ENCODE measurements at places on chromosomes 1 and 21. TPM values are rescaled to one million over a fixed set of nuclear protein-coding genes. Genes with fewer than 3 reads are reported as not detected.

DNA sequence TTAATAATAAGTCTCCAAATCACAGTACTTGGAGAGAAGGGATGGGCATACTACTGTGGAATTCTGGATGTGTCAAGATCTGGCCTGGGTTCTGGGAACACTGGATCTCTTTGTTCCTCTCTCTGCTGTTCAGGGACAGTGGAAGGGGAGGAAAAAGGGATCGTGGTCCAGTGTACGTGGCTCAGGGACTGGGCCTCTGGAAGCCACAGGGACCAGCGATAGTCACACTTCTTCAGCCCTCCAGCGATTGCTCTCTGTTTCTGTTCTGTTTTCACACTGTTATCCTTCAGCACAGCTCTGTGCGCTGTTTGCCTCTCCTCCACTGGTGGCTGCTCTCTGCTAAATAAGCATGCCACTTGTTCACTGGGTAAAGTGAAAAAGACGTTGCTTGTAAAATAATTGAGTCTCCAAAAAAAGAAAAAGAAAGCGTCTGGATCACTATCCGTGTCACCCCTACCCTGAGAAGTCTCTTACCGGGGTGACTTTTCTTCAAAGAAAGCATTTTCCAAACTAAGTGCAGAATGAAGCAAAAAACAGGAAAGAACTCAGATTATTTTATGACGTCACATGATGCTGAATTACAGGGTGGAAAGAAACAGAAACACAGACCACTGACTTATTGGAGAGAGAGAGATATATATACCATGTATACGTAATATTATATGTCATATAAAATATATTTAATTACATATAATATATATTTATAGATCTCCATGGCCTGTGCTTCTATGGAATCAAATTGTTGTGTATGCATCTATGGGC is 279.4 kb downstream of the RGS7 start:
- no peak for DNase-seq
- no peak overlapping the region for H3K4me3 ChIP-seq
- H3K4me1 ChIP-seq: peaks cover 3% of the 10 kb centered on the region
- H3K27me3 ChIP-seq: no peaks in the 10 kb centered on the region
- H3K27ac ChIP-seq: peak overlapping the region; percentile 45
- H3K36me3 ChIP-seq: no peaks in the 10 kb centered on the region

- H3K27ac ChIP-seq: no peak overlapping the region
- no peaks in the 10 kb centered on the region for H3K36me3 ChIP-seq
- H3K27me3 ChIP-seq: no peaks in the 10 kb centered on the region
- H3K4me1 ChIP-seq: no peaks in the 10 kb centered on the region
- H3K4me3 ChIP-seq: no peak overlapping the region
- no peak for DNase-seq
These were observed 20.2 kb upstream of the IVNS1ABP start for GRCh38 chr1:185337246-185337645.

DNA sequence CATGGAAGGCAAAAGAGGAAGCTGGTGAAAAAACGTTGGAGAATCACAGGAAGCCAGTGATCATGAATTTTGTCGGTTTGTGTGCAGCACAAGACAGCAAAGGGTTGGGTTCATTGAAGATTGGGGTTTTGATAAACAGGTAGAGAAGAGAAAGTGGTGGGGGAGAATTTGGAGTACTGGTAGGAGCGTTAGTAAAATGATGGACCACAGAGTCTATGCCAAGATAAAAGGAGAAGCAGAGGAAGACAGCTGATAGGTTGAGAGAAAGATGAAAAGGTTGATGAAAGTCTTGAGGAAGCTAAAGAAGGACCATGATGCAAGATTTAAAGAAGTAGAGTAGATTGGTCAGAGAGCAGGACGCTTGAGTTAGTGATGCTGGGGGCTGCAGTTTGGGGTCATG is 156.8 kb upstream of the POU3F1 start:
- peaks cover 5% of the 10 kb centered on the region for H3K4me1 ChIP-seq
- no peak for DNase-seq
- H3K27me3 ChIP-seq: peaks cover 4% of the 10 kb centered on the region
- H3K4me3 ChIP-seq: no peak overlapping the region
- H3K36me3 ChIP-seq: no peaks in the 10 kb centered on the region

- H3K27me3 ChIP-seq: no peaks in the 10 kb centered on the region
- no peak for DNase-seq
These were observed 680.1 kb downstream of the MATN1 start for GRCh38 chr1:30043256-30043655.

TAS1R1 gene
- polyA plus RNA-seq: 0.47 TPM

DNA sequence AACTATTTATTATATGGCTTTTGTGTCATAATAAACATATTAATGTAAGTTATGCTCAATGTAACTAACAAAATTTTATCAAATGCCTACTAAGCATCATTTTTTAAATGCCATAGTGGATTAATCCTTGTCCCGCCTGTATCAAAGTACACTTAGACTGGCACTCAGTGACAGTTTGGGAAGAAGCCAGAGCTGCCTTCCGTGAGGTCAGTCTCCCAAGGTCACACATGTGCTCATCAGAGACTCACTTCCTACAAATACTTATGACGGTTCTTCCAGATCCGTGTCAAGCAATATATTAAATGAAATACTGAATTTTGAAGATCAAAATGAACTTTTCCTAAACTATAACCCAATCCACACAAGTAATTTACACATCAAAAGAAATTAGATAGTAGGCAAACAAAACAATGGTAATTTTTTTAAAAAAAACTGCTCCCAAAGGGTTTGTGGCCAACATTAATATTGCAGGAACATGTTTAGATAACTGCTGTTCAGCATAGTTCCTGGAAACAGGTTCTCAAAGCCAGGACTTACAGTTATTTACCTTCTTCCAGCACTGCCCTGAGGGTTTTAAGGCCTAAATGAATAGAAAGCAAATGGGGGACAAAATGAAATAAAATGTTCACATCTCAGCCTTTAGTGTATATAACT is 27.2 kb downstream of the WLS start:
- H3K36me3 ChIP-seq: no peaks in the 10 kb centered on the region
- no peaks in the 10 kb centered on the region for H3K27me3 ChIP-seq
- no peak for DNase-seq
- H3K4me1 ChIP-seq: no peaks in the 10 kb centered on the region
- H3K27ac ChIP-seq: no peak overlapping the region
- H3K4me3 ChIP-seq: no peak overlapping the region

TSPEAR gene
- 0.33 TPM for polyA plus RNA-seq

RGS8 gene
- 8.2 TPM for polyA plus RNA-seq

RAB7B gene
- polyA plus RNA-seq: 7.1 TPM

DNA sequence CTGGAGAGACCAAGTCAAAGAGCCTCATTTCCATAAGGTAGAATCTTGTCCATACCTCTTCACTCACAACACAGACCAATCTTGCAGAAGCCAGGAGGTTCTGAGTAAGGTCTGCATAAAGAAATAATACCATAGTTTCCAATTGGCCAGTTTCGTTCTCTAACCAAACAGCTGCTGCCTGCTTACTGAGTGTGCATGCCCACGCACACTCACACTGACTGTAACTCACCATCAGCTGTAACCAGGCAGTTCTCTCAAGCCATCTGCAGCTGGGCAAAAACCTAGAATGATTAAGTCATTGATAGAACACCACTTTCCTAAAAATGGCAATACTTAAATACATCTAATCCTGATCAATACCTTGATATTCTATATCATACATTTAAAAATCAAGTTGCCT is 106.6 kb upstream of the VAV3 start:
- no peaks in the 10 kb centered on the region for H3K27me3 ChIP-seq
- no peaks in the 10 kb centered on the region for H3K36me3 ChIP-seq
- no peak for DNase-seq
- no peaks in the 10 kb centered on the region for H3K4me1 ChIP-seq
- H3K4me3 ChIP-seq: no peak overlapping the region

PLPPR5 gene
- polyA plus RNA-seq: 14.7 TPM

DNA sequence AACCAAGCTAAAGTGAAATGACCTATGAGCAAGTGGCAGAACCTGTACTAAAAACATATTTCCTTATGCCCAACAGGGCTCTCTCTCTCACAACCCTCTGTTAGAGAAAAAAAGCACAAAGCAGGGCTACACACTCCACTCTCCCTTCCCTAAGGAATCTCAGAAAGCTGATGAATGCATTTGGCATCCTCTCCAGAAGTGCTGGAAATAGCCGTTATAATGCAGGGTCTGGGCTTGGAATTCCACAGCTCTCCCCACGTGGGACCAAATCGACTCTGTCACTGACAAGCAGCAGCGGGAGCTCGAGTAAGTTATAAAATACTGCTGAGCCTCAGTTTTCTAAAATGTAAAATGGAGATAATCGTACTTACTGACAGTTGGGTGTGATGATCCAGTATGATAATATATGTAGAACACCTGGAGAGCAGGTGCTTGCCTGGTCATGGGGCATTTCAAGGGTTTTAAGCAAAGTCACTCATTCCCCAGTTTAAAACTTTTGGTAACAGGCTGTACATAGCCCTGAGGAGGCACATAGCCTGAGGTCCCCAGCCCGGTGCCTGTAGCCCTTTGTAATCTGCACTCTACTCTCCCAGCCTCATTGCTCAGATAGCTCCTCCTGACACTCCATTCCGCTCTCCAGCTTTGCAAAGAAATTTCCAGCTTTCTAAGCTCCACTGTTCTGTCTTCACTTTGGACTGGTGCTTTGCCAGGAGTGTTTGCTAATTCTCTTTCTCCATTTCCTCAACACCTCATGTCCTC is 175.6 kb upstream of the DAB1 start:
- DNase-seq: peak; percentile 25
- H3K36me3 ChIP-seq: no peaks in the 10 kb centered on the region
- peaks cover 8% of the 10 kb centered on the region for H3K4me1 ChIP-seq
- no peak overlapping the region for H3K27ac ChIP-seq
- H3K27me3 ChIP-seq: no peaks in the 10 kb centered on the region

FCAMR gene
- polyA plus RNA-seq: 0.12 TPM

GRCh38 chr1:219058891-219059820 is 114.5 kb upstream of the LYPLAL1 start:
- no peak overlapping the region for H3K4me3 ChIP-seq
- H3K27ac ChIP-seq: no peak overlapping the region
- no peaks in the 10 kb centered on the region for H3K27me3 ChIP-seq
- no peak for DNase-seq

DNA sequence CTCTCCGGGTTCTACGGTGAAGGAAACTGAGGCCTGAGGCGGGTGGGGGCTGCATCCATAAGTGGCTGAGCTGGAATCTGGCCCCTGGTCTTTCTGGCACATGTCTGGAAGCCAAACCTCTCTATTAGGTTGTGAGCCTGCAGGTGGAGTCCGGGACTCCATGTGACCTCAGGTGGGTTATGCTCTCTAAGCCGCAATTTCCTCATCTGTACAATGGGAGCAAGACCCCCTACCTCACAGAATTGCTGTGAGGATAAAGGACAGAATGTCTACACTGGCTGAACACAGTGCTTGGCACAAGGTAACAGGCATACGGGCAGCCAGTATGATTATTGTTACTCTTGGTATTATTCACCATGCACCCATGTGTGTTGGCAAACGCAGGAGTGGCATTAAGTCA is 6.7 kb downstream of the EPHA2 start:
- H3K27ac ChIP-seq: no peak overlapping the region
- H3K36me3 ChIP-seq: peaks cover 9% of the 10 kb centered on the region
- H3K27me3 ChIP-seq: peaks cover 27% of the 10 kb centered on the region
- H3K4me1 ChIP-seq: peaks cover 79% of the 10 kb centered on the region
- DNase-seq: no peak
- H3K4me3 ChIP-seq: no peak overlapping the region

CD1E gene
- polyA plus RNA-seq: not detected

- peak overlapping the region; percentile 65 for H3K27ac ChIP-seq
- no peaks in the 10 kb centered on the region for H3K27me3 ChIP-seq
- no peaks in the 10 kb centered on the region for H3K36me3 ChIP-seq
These were observed 20.8 kb downstream of the ADAMTS5 start for GRCh38 chr21:26945916-26946675.

LMOD1 gene
- polyA plus RNA-seq: 4.6 TPM

GPR153 gene
- polyA plus RNA-seq: 49.5 TPM

DNA sequence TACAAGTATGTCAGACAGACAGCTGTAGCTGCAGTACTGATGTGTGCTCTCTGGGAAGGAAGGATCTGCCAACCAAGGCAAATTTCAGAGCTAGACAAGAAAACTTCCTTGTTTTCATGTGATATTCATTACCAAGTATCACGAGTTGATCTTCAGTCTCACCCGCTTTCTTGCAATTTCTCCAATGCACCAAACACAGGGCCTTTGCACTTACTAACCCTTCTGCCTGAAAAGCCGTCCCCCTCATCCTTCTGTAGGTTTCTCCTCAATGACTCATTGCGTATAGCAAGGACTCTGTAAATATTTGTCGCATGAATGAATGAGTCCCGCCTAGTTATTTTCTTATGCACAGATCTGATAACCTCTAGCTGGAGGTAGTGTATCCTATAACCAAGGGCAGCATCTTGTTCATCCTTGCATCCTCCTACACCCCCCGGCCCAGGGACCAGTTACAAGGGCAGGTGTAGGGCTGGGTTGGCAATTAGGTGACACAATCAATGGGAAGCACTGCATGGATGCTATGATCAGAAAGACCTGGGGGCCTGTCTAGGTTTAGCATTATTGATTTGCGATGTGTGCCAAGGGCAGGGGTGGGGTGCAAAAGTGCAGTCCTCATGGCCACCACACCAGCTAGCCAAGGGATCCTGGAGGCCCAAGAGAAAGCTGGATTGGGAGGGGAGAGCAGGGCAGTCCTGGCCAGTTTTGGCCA is 51.4 kb upstream of the GPR157 start:
- H3K27me3 ChIP-seq: peaks cover 38% of the 10 kb centered on the region
- peaks cover 25% of the 10 kb centered on the region for H3K4me1 ChIP-seq
- DNase-seq: no peak

- no peaks in the 10 kb centered on the region for H3K27me3 ChIP-seq
- DNase-seq: no peak
- peaks cover 17% of the 10 kb centered on the region for H3K4me1 ChIP-seq
- H3K36me3 ChIP-seq: no peaks in the 10 kb centered on the region
These were observed 4.7 kb downstream of the SPEN start for GRCh38 chr1:15852036-15852827.

IRF6 gene
- polyA plus RNA-seq: 1.2 TPM

DNA sequence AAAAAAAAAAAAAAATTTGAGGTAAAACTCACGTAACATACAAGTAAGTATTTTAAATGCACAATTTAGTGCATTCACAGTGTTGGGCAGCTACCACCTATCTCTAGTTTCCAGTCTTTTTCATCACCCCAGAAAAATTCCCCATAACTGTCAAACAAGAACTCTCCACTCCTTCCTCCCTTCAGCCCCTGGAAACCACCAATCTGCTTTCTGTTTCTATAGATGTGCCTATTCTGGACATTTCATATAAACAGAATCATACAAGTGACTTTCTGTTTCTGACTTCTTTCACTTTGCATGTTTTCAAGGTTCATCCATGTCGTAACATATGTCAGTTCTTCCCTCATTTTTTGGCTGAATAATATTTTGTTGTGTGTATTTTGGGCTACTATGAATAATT is 24.9 kb upstream of the ETS2 start:
- no peak overlapping the region for H3K27ac ChIP-seq
- DNase-seq: no peak
- no peaks in the 10 kb centered on the region for H3K36me3 ChIP-seq
- no peaks in the 10 kb centered on the region for H3K27me3 ChIP-seq
- no peaks in the 10 kb centered on the region for H3K4me1 ChIP-seq
- no peak overlapping the region for H3K4me3 ChIP-seq

- no peaks in the 10 kb centered on the region for H3K4me1 ChIP-seq
- no peak overlapping the region for H3K4me3 ChIP-seq
- DNase-seq: no peak
These were observed 50.5 kb downstream of the ZFYVE9 start for GRCh38 chr1:52192436-52192835.
